Hepatocyte (in vitro differentiated cells): ENCODE measurements at places on chromosomes 12 and 14. TPM values are rescaled to one million over a fixed set of nuclear protein-coding genes. Genes with fewer than 3 reads are reported as not detected.

Gene KCNC2
- not detected in 2 replicates for polyA plus RNA-seq

DNA sequence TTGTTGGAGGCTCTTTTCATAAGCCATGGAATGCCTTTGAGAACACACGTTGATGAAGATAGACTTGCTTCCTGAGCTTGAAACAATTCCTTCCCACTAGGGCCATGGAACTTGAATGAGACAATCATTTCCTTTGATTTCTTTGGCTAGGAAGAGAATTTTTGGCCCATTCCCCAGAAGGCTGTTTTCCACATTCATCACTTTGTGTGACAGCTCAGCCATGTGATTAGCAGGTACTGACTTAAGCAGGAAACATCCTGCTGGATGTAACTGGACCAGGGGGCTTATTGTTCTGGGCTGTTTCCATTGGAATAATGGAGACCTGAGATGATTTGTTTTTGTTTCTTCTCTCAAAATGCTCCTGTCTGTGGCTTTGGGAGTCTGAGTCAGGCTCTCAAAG, 469.8 kb upstream of the SEL1L start:
- DNase-seq: no peak
- H3K36me3 ChIP-seq: no peaks in the 10 kb centered on the region
- no peaks in the 10 kb centered on the region for H3K27me3 ChIP-seq
- no peak overlapping the region for H3K4me3 ChIP-seq

Gene TEX52
- polyA plus RNA-seq: not detected in 2 replicates

Gene TMTC2
- polyA plus RNA-seq: 1.5 and 1.7 TPM in 2 replicates

DNA sequence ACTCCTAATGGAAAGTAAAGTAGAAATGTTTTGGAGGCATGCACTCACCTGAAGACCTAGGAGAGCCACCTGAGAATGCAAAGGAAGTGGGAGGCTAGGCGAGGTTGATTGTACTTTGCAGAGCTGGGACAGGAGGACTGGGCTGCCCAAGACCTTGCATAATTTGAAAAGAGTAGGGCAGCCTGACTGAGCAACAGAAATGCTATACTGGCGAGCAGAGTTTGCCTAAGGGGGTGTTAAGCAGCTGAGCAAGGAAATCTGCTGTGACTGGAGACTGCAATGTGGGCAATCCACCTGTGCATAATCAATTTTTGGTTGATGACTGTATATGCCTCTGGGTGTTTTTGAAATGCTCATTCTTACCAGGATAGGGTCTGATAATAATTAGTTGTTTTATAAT, 834.1 kb downstream of the TRHDE start:
- no peaks in the 10 kb centered on the region for H3K27me3 ChIP-seq
- no peak for DNase-seq
- H3K36me3 ChIP-seq: no peaks in the 10 kb centered on the region
- H3K27ac ChIP-seq: no peak overlapping the region
- H3K4me1 ChIP-seq: no peaks in the 10 kb centered on the region

GRCh38 chr12:88782351-88782750, 202.1 kb upstream of the KITLG start:
- H3K4me3 ChIP-seq: no peak overlapping the region
- no peaks in the 10 kb centered on the region for H3K4me1 ChIP-seq
- H3K27me3 ChIP-seq: no peaks in the 10 kb centered on the region
- DNase-seq: no peak
- no peaks in the 10 kb centered on the region for H3K36me3 ChIP-seq
- no peak overlapping the region for H3K27ac ChIP-seq

- H3K27me3 ChIP-seq: no peaks in the 10 kb centered on the region
- no peak overlapping the region for H3K4me3 ChIP-seq
- no peak overlapping the region for H3K27ac ChIP-seq
- no peak for DNase-seq
Measured at GRCh38 chr14:89621791-89622638, 205.0 kb upstream of the FOXN3 start.

DNA sequence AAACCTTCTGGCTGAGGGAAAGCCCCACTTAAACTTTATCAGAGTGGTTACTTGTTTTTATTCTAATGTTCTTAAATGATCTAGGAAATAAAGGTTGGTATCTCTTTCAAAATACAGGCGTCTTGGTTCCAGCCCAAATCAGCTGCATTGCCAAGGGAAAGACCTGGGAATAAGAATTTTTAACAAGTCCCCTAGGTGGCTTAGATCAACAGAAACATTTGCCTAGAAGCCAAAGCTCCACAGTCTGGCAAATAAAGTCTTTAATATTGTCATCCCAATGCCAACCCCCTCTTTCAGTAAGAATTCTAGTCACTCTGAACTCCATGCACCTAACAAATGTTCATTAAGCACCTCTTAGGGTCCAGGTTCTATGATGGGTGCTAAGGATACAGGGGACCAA, 66.8 kb downstream of the ARL6IP4 start:
- no peak overlapping the region for H3K4me3 ChIP-seq
- no peak overlapping the region for H3K27ac ChIP-seq
- H3K4me1 ChIP-seq: peaks cover 38% of the 10 kb centered on the region
- H3K27me3 ChIP-seq: no peaks in the 10 kb centered on the region
- no peaks in the 10 kb centered on the region for H3K36me3 ChIP-seq

Gene PLEKHG7
- 0.94 TPM in 1 of 2 replicates, not detected in the other for polyA plus RNA-seq

- peaks cover 45% of the 10 kb centered on the region for H3K4me1 ChIP-seq
- H3K27ac ChIP-seq: peak overlapping the region; percentile 98
- peak; percentile 46 for DNase-seq
- peak overlapping the region; percentile 93 for H3K4me3 ChIP-seq
Measured at GRCh38 chr14:22978981-22979671, 3.2 kb downstream of the AJUBA start.

Gene PELI2
- polyA plus RNA-seq: 3.8 and 4.3 TPM in 2 replicates

- no peak overlapping the region for H3K4me3 ChIP-seq
- no peaks in the 10 kb centered on the region for H3K36me3 ChIP-seq
- no peak overlapping the region for H3K27ac ChIP-seq
- no peaks in the 10 kb centered on the region for H3K4me1 ChIP-seq
- H3K27me3 ChIP-seq: no peaks in the 10 kb centered on the region
- DNase-seq: no peak
Measured at GRCh38 chr12:98719515-98720504, 74.7 kb downstream of the APAF1 start.

Gene ZNF891
- polyA plus RNA-seq: 0.19 and 0.24 TPM in 2 replicates

Gene FGD4
- 15.2 and 17.1 TPM in 2 replicates for polyA plus RNA-seq

- no peak for DNase-seq
- H3K27me3 ChIP-seq: no peaks in the 10 kb centered on the region
- H3K27ac ChIP-seq: no peak overlapping the region
Measured at GRCh38 chr14:75636100-75636692, 24.5 kb downstream of the ERG28 start.

DNA sequence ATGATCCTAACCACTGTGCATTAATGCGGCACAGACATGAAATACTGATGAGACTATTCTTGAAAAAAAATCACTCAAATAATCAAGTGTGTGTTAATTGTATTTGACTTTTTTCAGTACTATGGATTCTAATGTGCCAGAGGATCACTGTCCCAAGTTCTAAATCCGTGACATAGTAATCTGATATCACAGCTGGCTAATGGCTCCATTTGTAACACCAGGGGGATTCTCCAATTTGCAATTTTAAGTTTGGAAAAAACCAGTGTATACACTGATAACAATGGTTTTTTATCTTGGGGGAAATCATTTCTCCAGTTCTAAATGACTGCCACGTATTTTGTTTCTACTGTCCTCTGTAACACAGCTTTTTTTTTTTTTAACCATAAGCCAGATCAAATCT, 33.0 kb downstream of the MPHOSPH9 start:
- no peak overlapping the region for H3K4me3 ChIP-seq
- H3K36me3 ChIP-seq: no peaks in the 10 kb centered on the region
- no peak for DNase-seq
- no peaks in the 10 kb centered on the region for H3K27me3 ChIP-seq

- DNase-seq: no peak
- H3K36me3 ChIP-seq: no peaks in the 10 kb centered on the region
- no peak overlapping the region for H3K27ac ChIP-seq
- H3K4me1 ChIP-seq: no peaks in the 10 kb centered on the region
Measured at GRCh38 chr12:10226086-10226485, 13.4 kb downstream of the GABARAPL1 start.

Gene AVPR1A
- polyA plus RNA-seq: 0.58 and 1.1 TPM in 2 replicates

GRCh38 chr14:76717508-76718290, 43.6 kb upstream of the VASH1 start:
- no peaks in the 10 kb centered on the region for H3K4me1 ChIP-seq
- H3K4me3 ChIP-seq: no peak overlapping the region
- no peaks in the 10 kb centered on the region for H3K36me3 ChIP-seq
- H3K27ac ChIP-seq: no peak overlapping the region

Gene GALNT6
- 30.7 and 33.3 TPM in 2 replicates for polyA plus RNA-seq

DNA sequence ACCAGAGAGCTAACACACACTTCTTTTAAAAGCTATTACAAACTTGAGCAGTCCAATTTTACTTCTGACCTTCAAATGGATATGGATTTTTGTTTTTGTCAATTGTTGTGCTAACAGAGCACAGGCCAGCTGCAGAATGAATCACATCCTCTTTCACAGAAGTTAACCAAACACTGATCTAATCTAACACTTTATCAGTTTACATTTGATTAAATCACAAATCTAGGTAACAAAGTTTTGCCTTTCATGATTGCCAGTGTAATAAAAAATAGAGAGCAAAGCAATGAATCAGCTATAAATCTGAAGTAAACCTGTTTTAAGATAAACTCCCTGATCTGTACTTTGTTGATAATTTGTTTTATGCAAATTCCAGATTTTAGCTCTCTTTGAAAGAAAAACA, 273.1 kb upstream of the RGS6 start:
- no peaks in the 10 kb centered on the region for H3K27me3 ChIP-seq
- H3K36me3 ChIP-seq: no peaks in the 10 kb centered on the region
- DNase-seq: no peak
- no peaks in the 10 kb centered on the region for H3K4me1 ChIP-seq

DNA sequence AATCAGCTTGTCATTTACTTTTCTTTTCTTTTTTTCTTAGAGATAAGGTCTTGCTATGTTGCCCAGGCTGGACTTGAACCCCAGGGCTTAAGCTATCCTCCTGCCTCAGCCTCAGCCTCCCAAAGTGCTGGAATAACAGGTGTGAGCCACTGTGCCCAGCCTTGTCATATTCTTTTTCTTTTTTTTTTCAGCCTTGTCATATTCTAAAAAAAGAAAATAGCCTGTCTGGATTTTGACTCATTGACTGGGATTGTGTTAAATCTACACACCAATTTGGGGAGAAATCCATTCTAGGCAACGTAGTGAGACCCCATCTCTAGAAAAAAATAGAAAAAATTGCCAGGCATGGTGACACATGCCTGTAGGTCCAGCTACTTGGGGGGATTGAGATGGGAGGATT, 24.1 kb downstream of the ATP5MC2 start:
- H3K27ac ChIP-seq: no peak overlapping the region
- H3K36me3 ChIP-seq: no peaks in the 10 kb centered on the region
- no peaks in the 10 kb centered on the region for H3K27me3 ChIP-seq
- H3K4me1 ChIP-seq: peaks cover 4% of the 10 kb centered on the region

Gene FBLN5
- polyA plus RNA-seq: 337 and 359 TPM in 2 replicates

DNA sequence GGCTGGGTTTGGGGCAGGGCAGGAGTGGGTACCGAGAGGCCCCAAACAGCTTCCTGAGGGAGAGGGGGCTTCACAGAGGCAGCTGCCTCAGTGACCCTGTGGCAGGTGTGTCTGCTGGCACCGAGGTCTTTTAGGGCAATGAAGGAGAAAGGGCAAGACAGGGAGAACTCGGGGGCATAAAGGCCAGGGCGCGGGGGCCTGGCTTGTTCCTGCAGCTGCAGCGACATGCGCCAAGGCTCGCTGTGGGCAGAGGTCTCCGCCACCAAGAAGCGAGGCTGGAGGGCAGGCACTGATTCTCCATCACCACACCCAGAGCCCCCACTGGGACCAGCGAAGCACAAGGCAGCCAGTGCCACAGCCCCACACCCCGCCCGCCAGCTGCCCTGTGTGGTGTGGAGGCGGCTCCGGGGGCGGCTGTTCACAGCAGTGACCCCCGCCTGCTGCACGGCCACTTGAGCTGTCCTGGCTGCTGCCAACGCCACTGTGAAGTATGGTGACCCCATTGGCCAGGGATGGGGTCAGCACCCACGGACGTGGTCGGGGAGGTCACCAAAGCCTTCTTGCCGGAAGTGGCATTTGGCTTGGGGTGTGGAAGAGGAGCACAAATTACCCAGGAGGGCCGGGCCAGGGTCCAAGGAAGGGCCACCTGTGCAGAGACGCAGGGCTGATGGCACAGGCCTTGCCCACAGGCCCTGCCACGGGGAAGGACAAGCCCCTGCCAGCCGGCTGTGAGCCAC, 16.4 kb downstream of the BAG5 start:
- H3K36me3 ChIP-seq: no peaks in the 10 kb centered on the region
- H3K4me1 ChIP-seq: peaks cover 22% of the 10 kb centered on the region
- no peak overlapping the region for H3K4me3 ChIP-seq
- no peaks in the 10 kb centered on the region for H3K27me3 ChIP-seq
- no peak overlapping the region for H3K27ac ChIP-seq
- DNase-seq: no peak

GRCh38 chr12:80627782-80628181, 79.7 kb upstream of the MYF6 start:
- H3K27ac ChIP-seq: peak overlapping the region; percentile 18
- DNase-seq: no peak
- H3K4me3 ChIP-seq: no peak overlapping the region
- no peaks in the 10 kb centered on the region for H3K4me1 ChIP-seq

Gene OR6J1
- polyA plus RNA-seq: not detected in 2 replicates

Gene TPPP2
- not detected in 2 replicates for polyA plus RNA-seq

GRCh38 chr14:98962118-98962517, 309.9 kb downstream of the BCL11B start:
- peaks cover 7% of the 10 kb centered on the region for H3K4me1 ChIP-seq
- H3K36me3 ChIP-seq: no peaks in the 10 kb centered on the region
- H3K4me3 ChIP-seq: no peak overlapping the region
- no peaks in the 10 kb centered on the region for H3K27me3 ChIP-seq

DNA sequence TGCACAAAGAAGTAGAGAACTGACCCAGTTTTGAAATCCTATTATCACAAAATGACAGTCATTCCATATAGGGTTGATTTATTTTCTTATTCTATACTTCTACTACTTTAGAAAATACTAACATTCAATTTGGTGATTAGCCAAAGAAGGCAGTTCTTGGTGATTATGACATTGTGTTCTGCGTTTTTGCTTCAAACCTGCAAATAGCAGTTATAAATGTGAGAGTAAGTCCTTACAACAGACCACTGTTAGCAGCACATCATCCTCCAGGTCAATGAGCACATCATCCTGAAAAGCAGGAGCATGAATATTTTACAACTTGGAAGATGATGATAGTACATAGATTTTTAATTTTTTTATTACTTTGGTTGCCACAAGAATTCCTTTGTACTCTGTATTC, 53.1 kb downstream of the LIN7A start:
- H3K27ac ChIP-seq: no peak overlapping the region
- no peaks in the 10 kb centered on the region for H3K36me3 ChIP-seq
- H3K4me3 ChIP-seq: no peak overlapping the region
- no peak for DNase-seq
- no peaks in the 10 kb centered on the region for H3K4me1 ChIP-seq
- H3K27me3 ChIP-seq: no peaks in the 10 kb centered on the region
